ENCODE measurements at places on chromosomes 1 and 21.
A peak's percentile ranks its signal among the peaks of the same experiment; 100 is the strongest.

- DNase-seq: no peak
These were observed 625 bp upstream of the DARS2 start for GRCh38 chr1:173823781-173824314.

DNA sequence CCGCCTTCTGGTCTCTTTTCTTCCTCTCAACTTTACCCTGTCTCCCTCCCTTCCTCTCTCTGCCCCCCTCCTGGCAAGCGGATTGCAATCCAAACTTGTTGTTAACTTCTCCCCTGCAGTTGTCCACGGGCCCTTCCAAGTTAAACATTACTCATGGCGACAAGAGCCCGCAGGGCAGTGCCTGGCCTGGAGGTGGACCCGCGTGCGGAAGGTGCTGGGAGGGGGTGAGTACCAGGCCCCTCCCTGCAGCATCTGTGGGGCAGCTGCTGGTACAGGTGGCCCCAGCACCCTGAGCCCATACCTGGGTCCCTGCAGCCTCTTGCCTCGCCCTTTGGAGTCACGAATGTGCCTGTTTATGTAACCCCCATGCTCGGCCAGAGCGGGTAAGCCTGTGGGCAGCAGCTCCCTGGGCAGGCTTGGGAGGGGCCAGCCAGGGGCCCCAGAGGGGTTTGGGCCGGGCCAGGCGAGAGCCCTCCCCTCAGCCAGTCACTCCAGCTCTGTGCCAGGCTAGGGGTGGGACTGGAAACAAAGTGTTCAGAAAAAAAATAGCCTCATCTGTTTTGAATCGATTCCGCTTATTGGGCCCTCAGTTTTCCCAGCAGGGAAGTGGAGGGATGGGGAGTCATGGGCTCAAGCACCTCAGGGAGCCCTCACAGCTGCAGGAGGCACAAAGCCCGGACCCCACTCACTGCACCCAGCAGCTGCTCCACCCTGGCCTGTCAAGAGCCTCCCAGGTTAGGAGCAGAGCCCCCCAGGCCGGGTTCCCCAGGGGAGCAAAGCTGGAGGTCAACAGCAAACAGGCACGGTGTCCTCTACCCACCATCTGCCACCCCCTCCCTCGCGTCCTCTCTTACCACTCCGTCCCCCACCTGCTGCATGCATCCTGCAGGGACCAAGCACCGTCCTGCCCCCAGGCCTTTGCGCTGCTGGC is 14.0 kb upstream of the FAAP20 start:
- peak; percentile 94 for DNase-seq

GRCh38 chr1:93695411-93696005 is 13.9 kb upstream of the BCAR3 start:
- DNase-seq: no peak

- no peak for DNase-seq
These were observed 6.0 kb downstream of the KIAA0040 start for GRCh38 chr1:175186433-175187160.

DNA sequence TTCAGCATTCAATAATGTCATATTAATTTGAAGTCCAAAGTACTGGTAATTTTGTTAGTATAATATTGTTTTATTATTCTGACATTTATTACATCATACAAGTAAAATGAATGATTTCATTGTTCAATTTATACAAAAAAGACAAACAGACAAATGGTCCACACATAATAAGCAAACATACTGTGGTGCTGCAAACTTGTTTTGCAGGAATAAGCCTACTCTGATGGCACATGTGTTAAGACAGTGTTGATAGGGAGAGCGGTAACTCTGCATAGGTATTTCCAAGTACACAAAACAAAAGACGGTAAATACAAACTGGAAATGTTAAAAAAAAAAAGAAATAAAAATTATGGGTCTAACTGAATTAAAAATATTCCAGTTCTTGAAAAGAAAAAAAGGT is 59.7 kb upstream of the DPYD start:
- no peak for DNase-seq

DNA sequence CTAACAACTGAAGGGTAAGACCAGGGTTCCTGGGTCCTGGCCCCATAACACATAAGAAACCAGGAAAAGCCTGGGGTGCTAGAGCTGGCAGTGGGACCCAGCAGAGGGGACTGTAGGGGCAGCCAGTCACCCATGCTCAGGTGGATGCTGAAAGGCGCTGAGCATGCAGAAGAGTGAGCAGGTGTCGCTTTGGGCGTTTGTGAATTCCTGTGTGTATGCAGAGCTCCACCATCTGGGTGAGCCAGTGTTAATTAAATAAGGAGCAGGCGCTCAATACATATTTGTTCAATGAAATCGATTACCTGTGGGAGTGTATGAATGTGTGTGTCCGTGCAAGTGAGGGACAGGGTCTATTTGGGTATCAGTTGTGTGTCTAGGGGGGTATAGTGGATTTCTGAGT is 499 bp downstream of the C1QA start:
- no peak for DNase-seq

GRCh38 chr1:87505391-87505983 is 176.8 kb downstream of the LMO4 start:
- no peak for DNase-seq

Data from RWPE2 (cell line).